ENCODE measurements at places on chromosomes 12 and 14. TPM values are rescaled to one million over a fixed set of nuclear protein-coding genes. Genes with fewer than 3 reads are reported as not detected.

DNA sequence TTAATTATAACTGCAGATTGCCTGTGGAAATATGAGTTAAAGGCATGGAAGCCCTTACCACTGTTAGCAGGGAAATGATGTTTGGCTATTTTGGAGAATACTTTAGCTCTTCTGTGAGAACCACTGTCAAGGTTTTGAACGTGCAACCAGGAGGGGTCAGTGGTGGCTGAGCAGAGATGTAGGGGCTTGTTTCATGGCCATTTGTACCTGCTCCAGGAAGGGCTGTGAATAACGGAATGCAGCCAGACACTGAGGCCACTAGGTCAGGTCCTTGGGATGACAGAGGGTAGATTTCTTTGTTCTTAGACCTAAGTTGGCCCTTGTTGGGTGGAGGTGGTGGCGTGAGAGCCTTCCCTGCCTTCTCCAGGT, 8.3 kb downstream of the TRAF3 start:
- H3K27me3 ChIP-seq: no peaks in the 10 kb centered on the region
- no peak overlapping the region for H3K27ac ChIP-seq
- no peaks in the 10 kb centered on the region for H3K36me3 ChIP-seq
- H3K4me1 ChIP-seq: no peaks in the 10 kb centered on the region
- DNase-seq: no peak

DNA sequence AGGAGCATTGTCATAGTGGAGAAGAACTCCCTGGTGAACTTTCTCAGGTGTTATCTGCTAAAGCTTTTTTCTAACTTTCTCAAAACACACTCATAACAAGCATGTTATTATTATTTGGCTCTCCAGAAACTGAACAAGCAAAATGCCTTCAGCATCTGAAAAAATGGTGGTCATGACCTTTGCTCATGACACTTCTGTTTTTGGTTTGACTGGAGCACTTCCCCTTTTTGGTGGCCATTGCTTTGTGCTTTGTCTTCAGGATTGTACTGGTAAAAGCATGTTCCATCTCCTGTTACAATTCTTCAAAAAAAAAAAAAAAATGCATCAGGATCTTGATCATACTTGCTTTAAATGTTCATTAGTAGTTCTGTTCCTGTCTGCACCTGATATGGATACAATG, 1241.6 kb upstream of the USP15 start:
- DNase-seq: no peak
- H3K4me1 ChIP-seq: no peaks in the 10 kb centered on the region
- no peaks in the 10 kb centered on the region for H3K27me3 ChIP-seq

DNA sequence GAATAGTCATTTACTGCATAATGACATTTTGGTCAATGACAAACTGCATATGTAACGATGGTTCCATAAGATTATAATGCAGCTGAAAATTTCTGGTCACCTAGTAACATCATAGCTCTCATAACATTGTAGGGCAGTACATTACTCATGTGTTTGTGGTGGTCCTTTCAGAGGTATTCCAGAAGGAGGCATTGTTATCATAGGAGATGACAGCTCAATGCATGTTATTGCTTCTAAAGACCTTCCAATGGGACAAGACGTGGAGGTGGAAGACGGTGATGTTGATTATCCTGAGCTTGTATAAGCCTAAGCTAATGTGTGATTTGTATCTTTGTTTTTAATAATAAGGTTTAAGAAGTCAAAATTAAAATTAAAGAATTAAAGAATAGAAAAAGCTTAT, 43.8 kb upstream of the TSPAN11 start:
- H3K27me3 ChIP-seq: no peaks in the 10 kb centered on the region
- H3K4me3 ChIP-seq: no peak overlapping the region
- no peak overlapping the region for H3K27ac ChIP-seq
- no peak for DNase-seq

DNA sequence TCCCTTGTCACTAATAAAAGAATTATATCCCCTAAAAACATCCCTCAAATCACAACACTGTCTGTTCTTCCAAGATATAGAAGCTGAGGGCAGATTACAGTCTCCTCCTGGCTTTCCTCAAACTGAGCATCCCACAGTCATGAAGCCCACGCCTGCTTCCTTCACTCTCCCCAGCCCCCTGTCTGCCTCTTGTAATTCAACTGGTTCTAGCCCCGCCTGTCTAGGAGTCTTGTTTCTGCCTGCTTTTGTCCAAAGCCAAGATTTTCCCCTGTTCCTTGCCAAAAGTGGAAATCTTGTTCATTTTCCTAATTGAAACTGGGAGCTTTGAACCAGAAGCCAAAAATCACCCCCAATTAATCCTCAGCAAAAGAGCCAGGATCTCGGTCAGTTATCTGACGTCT, 35.9 kb upstream of the PWP1 start:
- peak; percentile 36 for DNase-seq
- no peaks in the 10 kb centered on the region for H3K27me3 ChIP-seq
- H3K36me3 ChIP-seq: no peaks in the 10 kb centered on the region
- H3K4me3 ChIP-seq: no peak overlapping the region

GRCh38 chr14:30373526-30373925, 185.4 kb upstream of the G2E3 start:
- DNase-seq: no peak
- H3K27me3 ChIP-seq: no peaks in the 10 kb centered on the region
- H3K4me3 ChIP-seq: no peak overlapping the region
- no peak overlapping the region for H3K27ac ChIP-seq

DNA sequence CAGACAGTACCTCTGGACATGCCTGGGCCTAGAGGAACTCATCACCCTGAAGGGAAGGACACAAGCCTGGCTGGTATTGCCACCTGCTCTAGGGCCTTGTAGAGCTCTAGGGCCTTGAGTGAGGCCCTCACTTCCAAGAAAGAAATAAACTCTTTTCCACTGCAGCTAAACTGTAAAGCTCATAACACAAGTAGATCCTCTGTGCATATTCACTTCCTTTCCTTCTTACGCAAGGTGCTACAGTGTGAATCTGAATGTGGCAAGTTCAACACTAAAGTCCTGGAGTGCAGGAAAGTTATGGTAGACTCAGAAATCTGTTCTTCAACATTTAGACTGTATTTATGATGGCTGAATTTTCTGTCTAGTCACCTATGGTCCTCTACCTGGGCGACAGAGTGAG, 14.5 kb downstream of the RNASE3 start:
- no peak overlapping the region for H3K4me3 ChIP-seq
- no peak for DNase-seq
- no peaks in the 10 kb centered on the region for H3K27me3 ChIP-seq
- no peaks in the 10 kb centered on the region for H3K4me1 ChIP-seq

DNA sequence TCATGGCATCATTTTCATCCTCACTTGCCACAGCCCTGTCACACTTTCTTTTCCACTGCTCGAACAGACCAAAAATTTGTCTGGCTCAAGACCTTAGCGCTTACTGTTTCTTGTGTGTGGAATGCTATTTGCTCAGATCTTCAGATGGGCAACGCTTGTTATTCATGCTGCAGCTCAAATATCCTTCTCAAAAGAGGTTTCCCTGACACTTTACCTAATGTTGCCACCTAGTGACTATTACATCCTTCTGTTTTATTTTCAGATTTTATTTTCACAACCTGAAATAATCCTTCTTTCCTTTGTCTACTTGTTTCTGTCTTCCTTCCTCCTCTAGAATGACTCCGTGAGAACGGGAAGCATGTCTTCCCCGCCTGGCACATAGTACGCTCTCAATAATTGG, 5.6 kb downstream of the FBXO33 start:
- H3K4me3 ChIP-seq: no peak overlapping the region
- no peaks in the 10 kb centered on the region for H3K36me3 ChIP-seq
- no peaks in the 10 kb centered on the region for H3K4me1 ChIP-seq
- DNase-seq: no peak

- H3K4me1 ChIP-seq: peaks cover 29% of the 10 kb centered on the region
- H3K27me3 ChIP-seq: no peaks in the 10 kb centered on the region
- peak overlapping the region; percentile 93 for H3K27ac ChIP-seq
- DNase-seq: no peak
- H3K4me3 ChIP-seq: peak overlapping the region; percentile 2
- H3K36me3 ChIP-seq: no peaks in the 10 kb centered on the region
Observed at GRCh38 chr14:67941456-67942018, 122.0 kb downstream of the RAD51B start.

GRCh38 chr14:25086821-25087396, 37.0 kb upstream of the STXBP6 start:
- H3K4me1 ChIP-seq: no peaks in the 10 kb centered on the region
- no peak for DNase-seq
- H3K4me3 ChIP-seq: no peak overlapping the region
- H3K36me3 ChIP-seq: no peaks in the 10 kb centered on the region

- no peaks in the 10 kb centered on the region for H3K27me3 ChIP-seq
- no peaks in the 10 kb centered on the region for H3K36me3 ChIP-seq
- DNase-seq: no peak
- no peaks in the 10 kb centered on the region for H3K4me1 ChIP-seq
Observed at GRCh38 chr12:17017402-17017801, 411.4 kb upstream of the LMO3 start.

Gene TMEM106C
- total RNA-seq: 96.6 TPM

DNA sequence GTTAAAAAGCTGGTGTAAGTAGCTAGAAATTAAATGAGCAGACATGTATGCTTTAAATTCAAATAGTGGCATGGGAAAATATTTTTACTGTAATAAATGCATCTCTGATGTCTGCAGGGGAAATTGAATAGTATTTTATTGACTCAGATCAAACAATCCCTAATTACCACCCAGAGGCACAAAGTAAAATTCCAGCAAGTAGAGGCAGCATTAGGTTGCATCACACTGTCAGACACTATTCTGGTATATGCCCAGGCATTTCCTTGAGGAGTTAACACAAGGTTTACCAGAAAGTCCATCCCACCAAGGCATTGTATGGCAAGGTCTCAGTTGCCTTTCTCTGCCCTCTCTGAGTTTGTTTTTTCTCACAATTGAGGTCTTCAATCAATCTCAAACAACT, 201.6 kb upstream of the KITLG start:
- H3K27me3 ChIP-seq: no peaks in the 10 kb centered on the region
- no peaks in the 10 kb centered on the region for H3K36me3 ChIP-seq
- no peaks in the 10 kb centered on the region for H3K4me1 ChIP-seq
- no peak overlapping the region for H3K27ac ChIP-seq
